ENCODE measurements at places on chromosomes 16 and 17.

- no peak for DNase-seq
These were observed 22.9 kb downstream of the DHRS7C start for GRCh38 chr17:9768381-9768934.

GRCh38 chr16:69319381-69319780 lies 8.2 kb downstream of the VPS4A start:
- no peak for DNase-seq

- DNase-seq: no peak
These were observed 272.3 kb downstream of the FOXL1 start for GRCh38 chr16:86850670-86851069.

DNA sequence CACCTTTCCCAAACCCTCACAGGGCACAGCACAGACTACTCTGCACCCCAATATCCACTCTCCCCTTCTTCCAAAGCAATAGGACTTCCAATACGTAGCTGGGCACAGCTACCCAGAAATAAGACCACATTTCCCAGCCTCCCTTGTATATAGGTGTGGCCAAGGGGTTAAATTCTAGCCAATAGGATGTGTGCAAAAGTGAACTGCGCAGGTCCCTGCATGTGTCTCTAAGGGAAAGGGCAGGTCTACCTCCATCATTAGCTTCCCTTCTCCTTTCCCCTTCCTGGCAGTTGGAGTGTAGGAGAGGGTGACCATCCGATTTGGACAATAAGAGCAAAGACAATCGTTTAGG lies 25.5 kb upstream of the SNN start:
- no peak for DNase-seq
